ENCODE measurements at places on chromosomes 11 and 22.

GRCh38 chr11:126265811-126266210, 2.9 kb downstream of the SRPRA start:
- DNase-seq, result no peak

DNA sequence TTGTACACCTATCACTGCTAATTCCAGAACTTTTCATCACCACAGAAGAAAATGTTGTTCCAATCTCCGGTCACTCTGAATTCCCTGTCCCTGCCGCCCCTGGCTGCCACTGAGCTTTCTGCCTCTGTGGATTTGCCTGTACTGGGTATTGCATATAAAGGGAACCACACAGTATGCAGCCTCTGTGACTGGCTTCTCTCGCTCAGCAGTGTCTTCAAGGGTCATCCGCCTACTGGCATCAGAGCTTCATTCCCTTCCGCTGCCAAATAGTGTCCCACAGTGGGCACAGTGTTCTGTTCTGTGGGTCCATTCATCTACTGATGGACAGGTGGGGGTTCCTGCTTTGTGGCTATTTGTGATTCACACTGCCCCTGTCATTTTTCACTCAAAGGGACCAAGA, 5.3 kb downstream of the DHCR7 start:
- no peak for DNase-seq

- DNase-seq, result no peak
These were observed 11.7 kb upstream of the LTO1 start for GRCh38 chr11:69686856-69687255.

DNA sequence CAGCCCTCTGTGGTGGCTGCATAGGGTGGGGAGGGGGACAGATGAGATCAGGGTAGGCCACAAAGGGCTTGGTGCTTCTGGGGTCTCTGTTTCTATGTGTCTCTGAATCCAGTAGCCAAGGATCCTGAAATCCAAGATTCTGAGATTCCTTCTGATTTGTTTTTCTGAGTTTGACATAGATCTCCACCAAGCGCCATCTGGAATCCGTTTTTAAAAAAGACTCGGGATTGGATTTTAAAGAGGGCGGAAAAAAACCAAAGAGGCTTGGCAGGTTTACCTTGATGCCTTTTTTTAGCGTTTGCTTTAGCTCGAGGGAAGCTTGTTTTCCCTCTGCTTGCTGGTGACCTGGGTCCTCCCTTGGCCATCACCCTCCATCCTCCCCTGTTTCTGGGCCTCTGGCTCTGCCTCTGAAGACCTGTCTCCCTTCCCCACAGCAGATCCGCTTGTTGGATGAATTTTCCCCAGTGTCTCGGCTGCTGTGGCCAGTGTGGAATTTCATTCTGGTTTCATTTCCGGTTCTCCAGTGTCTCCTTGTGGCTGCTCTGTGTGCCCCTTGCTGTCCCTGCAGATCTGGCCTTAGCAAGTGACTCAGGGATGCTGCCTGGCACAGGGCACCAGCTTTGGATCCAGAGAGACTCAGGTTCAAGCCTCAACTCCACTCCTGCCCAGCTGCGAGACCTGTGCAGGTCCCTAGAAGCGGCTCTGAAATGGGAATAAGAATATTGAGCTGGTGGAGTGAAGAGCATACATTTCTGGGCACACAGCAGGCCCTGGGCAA, 15.1 kb downstream of the SYNGR1 start:
- DNase-seq, result no peak

DNA sequence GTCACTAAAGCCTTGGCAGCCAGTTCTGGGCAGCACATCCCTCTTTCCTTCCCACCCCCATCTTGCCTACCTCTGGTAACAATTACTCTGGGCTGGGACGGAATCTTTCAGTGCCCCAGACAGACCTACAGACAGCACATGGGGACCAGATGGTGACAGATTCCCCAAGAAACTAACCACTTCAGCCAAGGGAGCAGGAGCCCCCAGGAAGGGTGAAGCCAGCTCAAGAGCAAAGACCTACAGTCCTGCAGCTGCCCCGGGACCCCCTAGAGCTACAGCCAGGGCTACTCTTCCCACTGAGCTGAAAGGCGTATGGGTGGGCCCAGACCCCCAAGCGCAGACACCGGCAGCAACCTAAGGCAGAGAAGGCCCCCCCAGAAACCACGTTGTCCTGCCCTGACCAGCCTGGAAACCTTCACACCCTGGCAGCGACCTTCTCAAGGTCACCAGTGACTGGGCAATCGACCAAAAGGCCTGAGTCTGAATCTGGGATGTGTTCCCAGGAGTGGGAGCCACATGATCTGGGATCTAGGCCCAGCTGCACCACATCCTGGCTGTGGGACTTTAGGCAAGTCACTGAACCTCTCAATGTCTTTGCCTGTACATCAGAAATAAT, 65.8 kb downstream of the LRRC32 start:
- no peak for DNase-seq

DNA sequence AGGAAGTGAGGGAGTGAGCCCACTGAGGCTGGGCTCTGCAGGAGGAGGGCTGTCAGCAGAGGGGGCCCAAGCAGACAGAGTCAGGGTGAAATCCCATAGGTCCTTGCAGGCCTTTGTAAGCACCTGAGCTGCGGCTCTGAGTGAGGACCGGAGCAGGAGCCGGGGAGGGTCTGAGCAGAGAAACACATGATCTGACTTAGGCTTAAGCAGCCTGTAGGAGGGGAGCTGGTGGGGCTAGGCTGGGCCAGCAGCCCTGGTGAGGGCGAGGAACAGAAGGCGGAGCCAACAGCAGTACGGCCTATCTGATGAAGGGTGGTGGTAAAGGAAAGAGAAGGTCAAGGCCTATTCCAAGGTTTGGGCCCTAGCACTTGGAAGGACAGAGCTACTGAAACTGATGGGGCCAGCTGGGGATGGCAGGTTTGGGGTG, 26.9 kb upstream of the CBX7 start:
- DNase-seq, result no peak

GRCh38 chr11:96062134-96062533, 138.2 kb upstream of the MTMR2 start:
- DNase-seq, result no peak

GRCh38 chr11:36103933-36104530, 160.2 kb downstream of the LDLRAD3 start:
- DNase-seq, result no peak

DNA sequence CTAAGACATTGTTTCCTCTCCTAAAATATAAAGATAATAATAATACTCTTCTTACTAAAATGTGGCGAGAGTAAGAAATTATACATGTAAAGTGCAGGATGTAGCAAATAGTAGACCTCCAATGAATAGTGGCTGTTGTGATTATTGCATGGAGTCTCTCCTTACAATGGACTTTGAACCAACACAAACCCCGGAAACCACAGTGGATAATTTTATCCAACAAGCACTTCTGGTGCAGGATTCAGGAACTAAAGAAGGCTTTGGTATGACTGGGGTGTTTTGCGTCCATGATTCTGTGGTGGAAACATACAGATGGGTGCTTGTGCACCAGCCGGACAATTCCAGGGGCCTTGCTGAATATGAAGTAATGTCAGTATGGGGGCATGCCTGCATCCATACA, 146.4 kb upstream of the UBASH3B start:
- DNase-seq, result no peak

- DNase-seq, result no peak
These were observed 64.5 kb upstream of the EMID1 start for GRCh38 chr22:29141078-29141688.

DNA sequence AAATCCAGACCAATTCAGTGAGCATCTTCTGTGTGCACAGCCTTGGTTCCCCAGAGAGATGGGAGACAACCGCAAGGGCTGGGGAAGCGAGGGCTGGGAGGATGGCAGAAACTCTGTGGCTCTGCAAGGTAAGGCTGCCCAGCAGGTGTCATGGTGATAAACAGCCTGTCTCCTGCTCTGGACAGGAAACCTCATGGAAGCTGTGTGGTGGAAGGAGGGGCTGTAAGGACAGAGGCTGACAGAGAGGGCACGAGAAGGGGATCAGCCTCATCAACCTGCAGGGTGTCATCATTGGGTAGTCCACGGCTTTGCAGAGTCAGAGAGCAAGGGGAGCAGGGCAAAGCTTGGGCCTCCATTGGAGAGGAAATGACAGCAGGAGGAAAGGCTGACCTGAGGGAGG, 138.4 kb upstream of the CADM1 start:
- DNase-seq, result no peak

DNA sequence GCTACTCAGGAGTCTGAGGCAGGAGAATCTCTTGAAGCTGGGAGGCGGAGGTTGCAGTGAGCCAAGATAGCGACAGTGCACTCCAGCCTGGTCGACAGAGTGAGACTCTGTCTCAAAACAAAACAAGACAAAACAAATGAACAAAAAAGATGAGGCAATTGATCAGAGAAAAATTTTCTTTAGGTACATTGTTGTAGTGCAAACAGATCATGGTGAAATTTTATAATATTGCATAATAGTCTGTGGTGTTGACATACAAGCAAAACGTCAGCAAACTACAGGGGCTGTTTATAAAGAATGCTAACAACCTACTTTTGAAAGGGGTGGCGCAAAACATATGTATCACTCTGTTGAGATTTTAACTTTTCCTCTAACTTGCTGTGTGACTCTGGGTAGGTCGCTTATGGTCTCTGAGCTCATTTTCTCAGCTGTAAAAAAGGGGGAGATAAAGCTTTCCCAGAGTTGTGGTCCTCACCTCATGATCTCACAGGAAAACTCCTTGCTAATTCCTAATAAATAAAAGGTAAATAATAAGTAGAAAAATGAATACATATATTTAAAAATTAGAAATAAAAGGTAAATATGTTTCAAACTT, 64.8 kb upstream of the NUP160 start:
- no peak for DNase-seq

DNA sequence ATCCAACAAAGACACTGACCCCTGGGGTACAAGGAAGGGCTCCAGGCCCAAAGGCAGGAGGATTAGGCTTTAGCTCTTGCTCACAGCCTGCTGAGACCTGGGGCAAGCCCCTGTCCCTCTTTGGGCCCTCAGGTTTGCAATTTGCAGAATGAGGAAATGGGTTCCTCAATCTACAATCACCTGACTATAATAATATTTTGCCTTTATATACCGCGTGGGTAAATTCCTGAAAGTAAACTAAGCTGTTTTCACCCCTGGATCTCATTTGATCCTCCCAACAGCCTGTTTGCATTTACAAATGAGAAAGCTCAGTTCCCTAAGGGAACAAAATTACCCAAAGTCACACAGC, 797 bp downstream of the STARD10 start:
- no peak for DNase-seq

- no peak for DNase-seq
These were observed 128.4 kb downstream of the FAM76B start for GRCh38 chr11:95661162-95661561.

- no peak for DNase-seq
These were observed 452.3 kb downstream of the RAB38 start for GRCh38 chr11:87722756-87723565.

GRCh38 chr11:93100211-93100610, 97.6 kb downstream of the SLC36A4 start:
- no peak for DNase-seq

GRCh38 chr11:106306942-106307341, 229.5 kb downstream of the AASDHPPT start:
- no peak for DNase-seq

- no peak for DNase-seq
These were observed 179.2 kb upstream of the ZBED5 start for GRCh38 chr11:11036848-11037732.

- no peak for DNase-seq
These were observed 15.3 kb downstream of the IL18BP start for GRCh38 chr11:72013765-72014711.

DNA sequence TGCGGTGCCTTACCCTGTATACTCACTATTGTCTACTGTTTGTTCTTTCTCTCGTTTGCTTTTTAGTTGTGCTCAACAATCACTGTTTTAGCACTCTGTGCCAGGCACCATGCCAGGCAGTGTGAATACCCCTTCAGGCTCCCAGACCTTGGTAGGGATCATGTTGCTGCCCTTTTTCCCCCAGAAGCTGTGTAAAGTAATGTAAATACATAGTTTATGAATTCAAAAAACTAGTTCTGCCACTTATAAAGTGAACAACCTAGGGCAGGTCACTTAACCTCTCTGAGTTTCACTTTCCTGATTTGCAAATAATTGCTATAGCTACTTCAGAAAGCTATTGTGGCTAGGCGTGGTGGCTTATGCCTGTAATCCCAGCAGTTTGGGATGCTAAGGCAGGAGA, 81.0 kb upstream of the CTSC start:
- DNase-seq, result no peak

- no peak for DNase-seq
These were observed 566.4 kb downstream of the METTL15 start for GRCh38 chr11:28674433-28675103.

GRCh38 chr11:119794756-119795155, 65.8 kb upstream of the NECTIN1 start:
- DNase-seq, result no peak

DNA sequence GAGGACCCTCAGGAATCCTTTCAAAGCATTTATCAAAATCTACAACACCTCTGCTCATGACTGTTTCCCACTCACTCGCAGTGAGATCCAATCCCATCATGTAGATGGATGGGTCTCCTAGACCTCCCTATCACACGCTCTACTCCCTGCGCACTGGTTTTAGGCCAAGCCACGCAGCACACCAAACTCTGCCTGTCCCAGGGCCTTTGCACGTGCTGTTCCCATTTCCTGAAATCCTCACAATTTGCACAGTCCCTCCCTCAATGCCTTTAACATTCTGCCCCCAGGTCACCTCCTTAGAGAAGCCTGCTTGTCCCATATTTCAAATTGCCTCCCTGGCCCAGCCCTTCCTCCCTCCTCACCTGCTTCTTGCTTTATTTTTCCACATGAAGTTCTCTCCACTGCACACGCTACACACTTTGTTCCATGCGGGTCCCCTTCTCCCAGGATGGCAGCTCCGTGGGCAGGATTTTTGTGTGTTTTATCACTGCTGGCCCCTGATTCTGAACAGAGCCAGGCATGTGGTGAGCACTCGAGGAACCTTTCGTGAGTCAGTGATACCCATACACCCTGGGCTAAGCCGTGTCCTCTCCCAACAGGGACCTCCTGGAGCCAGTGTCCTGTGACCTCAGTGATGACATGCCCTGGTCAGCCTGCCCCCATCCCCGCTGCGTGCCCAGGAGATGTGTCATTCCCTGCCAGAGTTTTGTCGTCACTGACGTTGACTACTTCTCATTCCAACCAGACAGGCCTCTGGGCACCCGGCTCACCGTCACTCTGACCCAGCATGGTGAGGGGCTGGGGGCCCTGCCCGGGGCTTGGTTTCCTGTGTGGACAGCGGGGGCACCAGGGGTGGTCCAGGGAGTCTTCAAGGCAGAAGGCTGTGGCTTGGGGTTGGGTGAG, 12.2 kb downstream of the CSF2RB start:
- no peak for DNase-seq

DNA sequence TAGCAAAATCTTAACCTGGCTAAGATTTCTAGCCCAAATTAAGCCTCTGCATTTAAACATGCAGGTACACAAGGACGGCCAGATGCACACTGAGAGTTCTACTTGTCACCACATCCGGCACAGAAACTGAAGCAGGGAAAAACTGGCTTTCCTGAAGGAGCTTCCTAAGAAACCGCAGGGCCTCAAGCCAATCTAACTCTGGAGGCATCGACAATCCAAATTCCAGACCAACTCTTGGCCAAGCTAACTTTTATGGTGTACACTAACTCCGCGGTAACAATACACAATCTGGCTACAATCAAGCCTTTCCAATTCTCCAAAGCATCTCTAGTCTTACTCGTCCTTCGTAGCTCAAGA, 1.2 kb downstream of the MSANTD2 start:
- no peak for DNase-seq
